ENCODE measurements at places on chromosomes 2 and 18.

DNA sequence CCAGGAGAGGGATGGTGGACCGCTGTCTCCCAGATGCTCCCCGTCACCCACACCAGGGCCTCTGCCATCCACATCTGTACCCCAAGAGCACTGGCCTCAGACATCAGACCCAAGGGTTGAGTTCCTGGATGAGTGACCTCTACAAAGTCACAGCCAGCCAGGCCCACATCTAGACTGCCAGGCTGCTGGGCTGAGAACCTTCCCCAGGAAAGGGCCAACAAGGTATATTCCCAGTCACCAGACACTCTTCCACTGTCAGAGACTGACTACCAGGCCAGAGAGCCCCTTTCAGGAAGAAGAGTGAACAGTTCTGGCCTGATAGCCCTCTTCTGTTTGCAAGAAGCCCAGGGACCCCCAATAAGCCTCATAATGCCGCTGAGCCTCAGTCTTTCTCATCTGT lies 44.3 kb downstream of the C1QL2 start:
- no peak for DNase-seq

- peak; percentile 78 for DNase-seq
Measured at GRCh38 chr18:28176948-28177827, at the start of gene CDH2. CDH2 (minus strand) TSS chr18:28177130; CDS start chr18:28177022, 108 bp downstream.

GRCh38 chr18:79413901-79414300 lies 18.2 kb downstream of the NFATC1 start:
- DNase-seq, result no peak

DNA sequence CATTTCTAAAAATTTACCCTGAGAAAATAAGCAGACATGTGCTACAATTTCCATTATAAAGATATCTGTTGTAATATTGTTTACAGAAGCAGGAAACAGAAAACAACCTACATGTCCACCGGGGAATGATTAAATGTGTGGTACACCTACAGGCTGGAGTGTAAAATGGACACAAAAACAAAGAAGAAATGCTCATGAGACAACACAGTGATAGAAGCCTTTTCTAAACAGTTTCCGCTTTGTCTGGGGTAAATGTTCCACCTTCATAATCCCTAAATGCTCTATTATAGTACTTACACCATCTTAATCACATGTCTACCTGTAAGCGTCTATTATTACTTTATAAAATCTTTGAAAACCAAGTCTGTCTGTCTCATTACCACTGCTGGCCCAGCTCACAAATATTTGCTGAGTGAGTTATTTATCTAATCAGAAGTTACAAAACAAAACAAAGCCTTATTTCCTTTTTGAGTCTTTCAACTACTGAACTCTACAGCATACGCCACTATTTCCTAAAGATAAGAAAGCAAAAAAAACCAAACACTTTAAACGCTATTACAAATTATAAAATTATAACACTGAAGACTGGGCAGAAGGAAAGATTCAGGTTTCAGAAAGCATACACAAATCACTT lies 95.3 kb downstream of the PIGN start:
- no peak for DNase-seq

DNA sequence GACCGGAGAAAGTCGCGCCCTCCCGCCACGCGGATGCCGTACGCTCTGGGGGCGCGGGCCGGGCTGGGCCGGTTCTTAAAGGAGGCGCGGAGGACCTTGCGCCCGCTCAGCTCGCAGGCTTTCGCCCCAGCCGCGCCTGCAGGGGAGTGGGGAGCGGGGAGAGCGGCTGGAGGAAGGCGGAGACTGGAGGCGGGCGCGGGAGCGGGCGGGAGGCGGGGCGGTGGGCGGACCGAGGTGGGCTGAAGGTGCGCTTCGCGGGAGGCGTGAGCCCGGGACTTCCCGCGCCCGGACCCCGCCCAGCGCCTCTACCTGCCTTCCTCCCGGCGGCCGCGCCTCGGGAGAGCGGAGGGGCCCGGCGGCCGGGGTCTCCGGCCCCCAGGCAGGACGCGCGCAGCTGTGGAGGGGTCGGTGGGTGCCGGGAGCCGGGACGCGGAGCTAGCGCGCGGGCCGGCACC lies at the start of gene ADRA2B:
Gene ADRA2B, minus strand, starts transcription at position 148 of the 455 bp plus-strand sequence. CDS start 422 bp downstream, outside the sequence.
- peak; percentile 65 for DNase-seq

- no peak for DNase-seq
Measured at GRCh38 chr18:13026583-13027270, 35.6 kb downstream of the CEP192 start.

DNA sequence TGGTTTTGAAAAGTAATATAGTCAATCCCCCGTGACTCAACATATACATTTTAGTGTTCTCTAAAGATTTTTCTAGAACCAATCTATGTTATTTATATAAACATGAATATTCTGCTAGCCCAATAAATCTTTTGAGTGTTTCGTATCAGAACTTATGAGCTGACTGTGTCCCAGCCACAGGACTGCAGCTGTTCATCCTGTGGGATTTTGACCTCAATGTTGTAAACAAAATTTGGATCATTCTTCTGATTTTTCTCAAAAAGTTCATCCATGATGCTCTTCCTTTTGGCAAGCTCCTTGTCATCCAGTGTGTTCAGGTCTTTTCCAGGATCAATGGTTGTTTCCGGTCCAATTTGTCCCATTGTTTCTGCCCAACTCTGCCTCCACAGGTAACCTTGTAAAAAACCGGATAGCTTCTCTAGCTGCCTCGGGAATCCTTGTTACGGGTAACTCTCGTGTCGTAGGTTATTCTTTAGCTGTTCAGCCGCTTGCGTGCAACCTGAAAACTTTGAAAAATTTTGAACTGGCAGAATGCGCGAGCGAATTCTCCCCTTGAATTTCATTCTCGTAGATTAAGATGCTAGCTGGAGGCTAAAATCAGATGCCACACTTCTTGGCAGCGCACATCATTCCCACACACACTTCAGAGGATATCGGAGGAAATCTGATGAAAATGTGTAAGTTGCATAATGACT lies 195.2 kb downstream of the SH3BP4 start:
- no peak for DNase-seq

DNA sequence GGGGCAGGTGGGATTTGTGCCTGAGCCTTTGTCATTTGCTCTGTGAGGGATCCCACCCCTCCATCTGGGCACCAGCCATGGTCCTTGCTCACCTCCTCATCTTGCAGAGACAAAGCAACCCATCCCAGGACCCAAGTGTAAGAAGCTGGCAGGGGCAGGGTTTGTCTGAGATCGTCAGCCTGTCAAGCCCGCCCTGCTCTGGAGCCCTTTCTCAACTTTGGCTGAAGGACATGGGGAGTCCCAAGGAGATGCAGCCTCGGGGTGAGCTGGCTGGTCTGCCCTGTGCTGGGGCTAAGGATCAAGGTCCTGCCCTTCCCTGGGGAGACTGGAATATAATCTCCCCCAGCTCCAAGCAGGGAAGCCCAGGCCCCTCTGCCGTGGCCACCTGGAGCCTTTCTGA lies 86.0 kb downstream of the CAPN13 start:
- DNase-seq, result no peak

DNA sequence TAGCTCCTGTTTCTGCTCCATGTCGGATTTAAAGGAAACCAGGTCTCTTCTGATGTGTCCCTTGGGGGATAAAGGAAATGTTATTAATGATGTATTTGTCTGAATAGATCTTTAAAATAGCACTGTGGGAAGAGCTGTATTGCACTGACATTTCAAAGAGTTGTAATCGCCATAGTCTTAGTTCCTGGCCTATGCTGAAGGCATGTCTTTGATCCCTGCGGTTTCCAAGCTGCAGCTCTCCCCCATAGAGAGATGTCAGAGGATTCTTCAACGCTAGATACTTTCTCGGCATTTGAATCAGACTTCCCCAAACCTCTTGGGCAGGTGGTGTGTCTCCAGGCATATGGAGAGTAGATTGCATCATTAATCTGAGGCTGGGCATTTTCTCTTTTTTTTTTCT lies 40.4 kb downstream of the NAT8 start:
- DNase-seq, result no peak

GRCh38 chr2:54704238-54704637 lies 19.2 kb upstream of the EML6 start:
- no peak for DNase-seq

- no peak for DNase-seq
Measured at GRCh38 chr2:188399159-188399558, 107.5 kb downstream of the GULP1 start.

DNA sequence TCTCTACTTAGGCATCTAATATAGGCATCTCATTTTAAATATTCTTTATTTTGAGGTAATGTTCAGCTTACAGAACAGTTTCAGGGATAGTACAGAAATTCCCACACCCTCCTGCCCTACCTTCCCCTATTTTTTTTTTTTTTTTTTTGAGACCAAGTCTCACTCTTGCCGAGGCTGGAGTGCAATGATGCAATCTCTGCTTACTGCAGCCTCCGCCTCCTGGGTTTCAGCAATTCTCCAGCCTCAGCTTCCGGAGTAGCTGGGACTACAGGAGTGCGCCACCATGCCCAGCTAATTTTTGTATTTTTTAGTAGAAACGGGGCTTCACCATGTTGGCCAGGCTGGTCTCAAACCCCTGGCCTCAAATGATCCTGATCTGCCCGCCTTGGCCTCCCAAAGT lies 97.6 kb downstream of the EPB41L5 start:
- no peak for DNase-seq

- no peak for DNase-seq
Measured at GRCh38 chr2:118837621-118838020, 9.8 kb downstream of the EN1 start.

DNA sequence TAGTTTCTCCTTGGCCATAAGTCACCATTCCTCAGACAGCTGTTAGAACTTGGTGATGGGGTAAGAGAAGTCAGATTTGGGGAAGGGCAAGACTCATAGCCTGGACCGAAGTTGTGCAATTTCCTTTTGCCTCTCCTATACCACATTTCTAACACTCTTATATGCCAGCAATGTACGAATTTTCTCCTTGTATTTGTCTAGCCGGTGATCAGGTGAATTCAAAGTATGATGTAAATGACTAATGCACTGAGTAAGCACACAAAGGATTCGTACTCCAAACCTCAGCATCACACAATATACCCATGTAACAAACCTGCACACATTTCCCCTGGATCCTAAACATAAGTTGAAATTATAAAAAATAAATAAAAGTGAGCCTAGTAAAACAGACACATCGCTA lies 1143.5 kb upstream of the CELF4 start:
- DNase-seq, result no peak
